ENCODE measurements at places on chromosomes 7 and 10.

DNA sequence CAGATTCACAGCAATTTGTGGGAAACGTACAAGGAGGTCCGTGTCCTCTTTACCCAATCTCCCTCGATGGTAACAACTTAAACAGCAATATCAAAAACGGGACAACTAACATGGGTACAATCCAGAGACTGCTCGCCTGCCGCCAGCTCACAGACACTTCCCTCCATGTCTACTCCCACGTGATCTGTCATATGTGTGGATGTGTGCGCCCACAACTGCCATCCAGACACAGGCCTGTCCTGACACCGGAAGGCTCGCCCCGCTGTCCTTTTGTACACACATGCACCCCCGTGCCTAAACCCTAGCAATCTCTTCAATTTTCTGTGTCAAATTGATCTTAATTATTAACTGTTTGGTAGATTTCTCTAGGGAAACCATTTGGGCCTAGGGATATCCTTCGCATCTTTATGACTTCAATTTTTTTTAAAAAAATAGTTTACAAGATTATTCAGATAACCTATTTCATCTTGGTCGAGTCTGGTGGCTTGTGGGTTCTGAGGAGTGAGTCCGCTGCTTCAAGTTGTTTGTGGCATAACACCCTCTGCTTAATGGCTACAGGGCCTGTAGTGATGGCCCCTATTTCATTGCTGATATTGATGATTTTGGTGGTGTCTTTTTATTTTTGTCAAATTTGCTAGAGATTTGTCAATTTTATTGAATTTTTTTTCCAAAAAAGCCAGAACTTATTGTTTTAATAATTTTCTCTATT is 260.6 kb downstream of the MAD1L1 start:
- no peak for DNase-seq

- no peak for DNase-seq
Observed at GRCh38 chr10:3093996-3094395, 26.6 kb downstream of the PFKP start.

DNA sequence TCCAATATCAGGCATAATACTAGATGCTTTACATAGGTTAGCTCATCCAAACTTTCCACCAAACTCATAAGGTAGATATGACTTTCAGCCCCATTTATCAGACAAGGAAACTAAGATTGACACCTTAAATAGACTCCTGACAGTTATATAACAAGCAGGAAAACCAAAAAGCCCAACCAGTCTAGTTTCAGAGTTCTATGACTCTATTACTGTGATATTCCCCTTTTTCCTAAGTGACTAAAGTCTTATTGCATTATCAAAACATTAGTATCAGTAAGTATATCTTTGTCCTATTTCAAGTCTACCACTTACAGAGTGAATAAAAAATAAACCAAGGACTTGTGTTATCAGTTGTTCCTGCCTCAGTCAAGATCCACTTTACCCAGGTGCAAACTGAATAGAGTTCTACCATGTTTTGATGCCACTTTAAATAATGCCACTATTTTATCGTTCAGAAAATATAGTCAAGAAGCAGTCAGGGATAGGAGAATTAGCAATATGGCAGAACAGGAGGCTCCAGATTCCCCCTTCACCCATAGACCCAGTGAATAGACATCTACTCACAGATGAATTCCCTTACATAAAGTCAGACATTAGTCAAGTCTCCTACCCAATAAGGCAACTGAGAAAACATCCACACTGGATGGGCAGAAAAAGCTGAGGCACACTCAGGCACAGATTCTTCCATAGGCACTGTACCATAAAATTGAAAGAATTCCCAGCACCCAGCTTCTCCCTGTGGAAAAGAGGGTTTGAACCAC is 74.1 kb downstream of the CRPPA start:
- DNase-seq = no peak

DNA sequence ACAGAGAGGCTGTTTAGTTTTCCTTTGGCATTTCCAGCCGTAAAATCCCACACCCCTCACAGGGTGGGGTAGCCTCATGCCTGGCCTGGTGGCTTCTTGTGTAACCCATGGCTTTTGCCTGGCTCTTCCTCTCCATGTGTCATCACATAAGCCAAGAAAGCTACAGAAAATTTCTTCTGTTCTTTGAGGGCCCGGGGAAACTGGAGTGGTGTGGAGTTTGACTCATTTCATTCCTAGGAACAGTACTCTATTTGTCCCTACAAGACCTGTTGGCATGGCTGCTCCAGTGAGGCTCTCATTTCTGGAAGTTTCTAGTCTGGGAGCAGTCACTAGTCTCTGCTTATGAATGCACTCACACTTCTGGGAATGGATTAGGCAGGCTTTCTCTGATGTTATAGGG is 523.9 kb downstream of the SUGCT start:
- DNase-seq = no peak

GRCh38 chr10:11037991-11038390 is 20.3 kb downstream of the CELF2 start:
- DNase-seq = no peak

- no peak for DNase-seq
Observed at GRCh38 chr7:157139810-157140510, 1.2 kb downstream of the UBE3C start.

GRCh38 chr10:119469846-119470245 is 72.7 kb downstream of the RGS10 start:
- DNase-seq = no peak

- DNase-seq = no peak
Observed at GRCh38 chr7:20296444-20296843, 34.3 kb upstream of the ITGB8 start.

- DNase-seq = peak; percentile 5
Observed at GRCh38 chr7:86295526-86295925, 348.2 kb upstream of the GRM3 start.

DNA sequence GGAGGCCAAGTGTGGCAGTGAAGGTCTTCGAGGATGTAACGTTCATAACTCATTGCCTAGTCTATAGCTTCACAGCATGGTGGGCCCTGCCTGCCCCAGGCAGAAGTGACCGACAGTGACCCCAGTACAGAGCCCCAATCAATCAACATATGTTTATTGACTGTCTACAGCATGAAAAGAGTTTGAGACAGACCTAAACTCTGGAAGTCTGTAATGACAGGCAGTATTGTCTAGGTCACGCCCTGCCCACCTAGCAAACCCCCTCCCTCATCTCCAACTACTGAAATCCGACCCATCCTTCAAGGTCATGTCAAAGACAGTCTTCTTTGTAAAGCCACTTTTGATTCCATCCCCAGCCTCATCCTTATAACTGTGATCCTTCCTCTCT is 43.9 kb downstream of the LYZL1 start:
- DNase-seq = no peak

DNA sequence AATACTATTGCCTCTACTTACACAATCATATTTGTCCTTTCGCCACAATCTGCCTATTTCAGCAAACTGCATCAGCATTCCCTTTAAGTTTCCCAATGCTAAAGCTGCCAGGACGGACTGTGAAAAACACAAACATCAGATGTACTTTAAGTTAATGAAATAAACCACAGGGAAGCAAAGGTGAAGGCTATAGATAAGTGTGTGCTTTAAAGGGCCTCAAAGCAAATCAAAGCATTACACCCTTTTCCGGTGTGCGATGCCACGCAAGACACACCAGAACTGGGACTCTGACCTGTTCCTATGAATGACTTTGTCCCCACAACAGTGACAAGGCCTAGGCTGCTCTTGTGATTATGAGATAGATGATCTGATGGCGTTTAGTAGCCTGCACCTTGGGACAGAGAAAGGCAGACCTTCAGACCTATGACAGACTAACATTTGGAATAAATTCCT is 23.4 kb downstream of the SLC26A3 start:
- DNase-seq = no peak

DNA sequence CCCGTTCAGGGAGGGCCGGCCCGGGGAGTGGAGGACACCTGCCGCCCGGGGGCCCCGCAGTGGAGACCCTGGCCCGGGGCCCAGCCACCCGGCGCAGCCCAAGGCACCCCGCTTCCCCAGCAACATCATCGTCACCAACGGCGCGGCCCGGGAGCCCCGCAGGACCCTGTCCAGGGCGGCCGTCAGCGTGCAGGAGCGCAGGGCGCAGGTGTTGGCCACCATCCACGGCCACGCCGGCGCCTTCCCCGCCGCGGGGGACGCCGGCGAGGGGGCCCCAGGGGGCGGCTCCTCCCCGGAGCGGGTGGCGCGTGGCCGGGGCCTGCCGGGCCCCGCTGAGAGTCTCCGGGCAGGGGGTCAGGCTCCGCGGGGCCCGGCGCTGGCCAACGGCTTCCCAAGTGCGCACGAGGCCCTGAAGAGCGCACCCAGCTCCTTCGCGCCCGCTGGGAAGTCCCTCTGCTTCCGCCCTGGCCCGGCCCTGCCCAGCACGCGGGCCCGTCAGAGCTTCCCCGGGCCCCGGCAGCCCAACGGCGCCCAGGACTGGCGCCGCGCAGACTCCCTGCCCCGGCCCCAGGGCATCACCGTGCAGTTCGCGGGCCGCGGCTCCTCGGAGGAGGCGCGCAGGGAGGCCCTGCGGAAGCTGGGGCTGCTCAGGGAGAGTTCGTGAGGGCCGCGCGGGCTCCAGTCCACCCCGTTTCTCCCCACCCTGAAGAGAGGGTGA is 46.7 kb downstream of the PROSER2 start:
- peak; percentile 56 for DNase-seq

All from umbilical cord (tissue), 2 donors.